MG63 (cell line): ENCODE measurements at places on chromosomes 11 and 22.
A peak's percentile ranks its signal among the peaks of the same experiment; 100 is the strongest.

- no peak for DNase-seq
Measured at GRCh38 chr11:5065027-5065426, 4.3 kb upstream of the OR52E1 start.

DNA sequence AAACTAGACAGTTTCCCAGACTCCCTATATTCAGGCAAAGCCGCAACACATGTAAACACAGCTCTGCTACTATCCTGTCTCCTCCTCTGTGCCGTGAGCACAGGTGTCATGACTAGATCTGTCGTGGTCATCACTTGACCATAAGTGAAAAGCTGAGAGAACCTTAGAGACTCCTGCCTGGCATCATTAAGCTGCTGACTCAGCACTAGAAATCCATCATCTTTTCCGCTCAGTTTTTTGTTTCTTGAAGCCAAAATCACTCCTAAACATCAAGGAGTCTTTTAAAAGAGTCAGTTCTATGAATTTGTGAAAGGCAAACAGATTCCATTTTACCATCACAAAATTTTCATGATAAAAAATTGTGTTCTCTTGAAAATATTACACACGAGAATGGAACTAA is 102.5 kb upstream of the TP53AIP1 start:
- no peak for DNase-seq

DNA sequence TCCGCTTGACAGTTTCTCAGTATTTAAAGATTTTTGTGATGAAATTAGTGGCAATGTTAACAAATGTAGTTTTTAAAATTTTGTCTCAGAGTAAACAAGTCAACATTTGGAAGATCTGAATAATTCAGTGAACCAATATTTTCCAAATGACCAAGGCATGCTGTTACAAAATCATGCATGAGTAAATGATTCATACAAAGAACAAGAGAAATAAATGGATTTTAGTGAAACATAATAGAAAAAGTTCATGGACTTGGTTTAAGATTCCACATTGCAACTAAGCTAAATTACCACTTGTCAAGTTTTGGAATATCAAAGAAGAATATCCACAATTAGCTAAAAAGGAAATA is 125.7 kb upstream of the SNX19 start:
- no peak for DNase-seq

DNA sequence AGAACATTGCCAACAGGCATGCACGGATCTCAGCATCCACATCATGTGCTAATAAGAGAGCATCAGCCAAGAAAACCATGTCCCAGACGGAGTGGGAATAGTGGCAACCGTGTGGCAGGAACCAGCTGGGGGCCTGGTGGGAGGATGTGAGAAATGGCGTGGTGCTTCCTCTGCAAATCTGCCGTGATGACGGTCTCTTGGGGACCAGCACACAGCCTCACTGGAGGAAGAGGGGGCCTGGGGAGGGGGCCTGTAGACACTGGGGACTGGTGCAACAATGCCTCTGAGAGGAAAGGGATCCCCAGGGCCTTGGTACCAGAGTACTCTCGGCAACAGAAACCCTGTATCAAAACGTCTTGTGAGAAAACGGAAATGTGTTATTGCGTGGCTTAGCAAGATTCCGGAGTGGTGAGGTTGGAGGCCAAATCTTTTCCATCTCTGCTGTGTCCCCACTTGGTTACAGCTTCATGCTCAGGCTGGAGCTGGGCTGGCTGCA is 154.3 kb upstream of the TBCEL start:
- no peak for DNase-seq

- DNase-seq = no peak
Measured at GRCh38 chr11:28900427-28900826, 792.2 kb downstream of the METTL15 start.

- DNase-seq = no peak
Measured at GRCh38 chr11:3104961-3105790, 48.0 kb upstream of the CARS1 start.

DNA sequence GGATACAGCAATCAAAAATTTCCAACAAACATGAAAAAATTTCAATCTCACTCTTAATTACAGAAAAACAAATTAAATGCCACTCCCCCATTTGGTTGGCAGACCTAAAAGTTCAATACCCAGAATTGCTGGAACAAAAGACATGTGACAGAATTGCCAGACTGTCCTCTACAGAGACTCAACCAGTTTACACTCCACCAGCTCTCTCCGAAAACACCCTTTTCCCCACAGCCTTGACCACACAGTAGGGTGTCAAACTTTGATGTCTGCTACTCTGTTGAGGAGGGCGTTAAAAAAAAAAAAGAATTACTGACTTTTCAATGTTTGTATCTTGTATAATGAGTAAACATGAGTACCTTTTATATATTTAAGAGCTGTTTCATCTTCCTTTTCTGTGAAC is 44.7 kb upstream of the YPEL1 start:
- no peak for DNase-seq

- DNase-seq = no peak
Measured at GRCh38 chr22:20646415-20646814, 127.5 kb upstream of the SERPIND1 start.

DNA sequence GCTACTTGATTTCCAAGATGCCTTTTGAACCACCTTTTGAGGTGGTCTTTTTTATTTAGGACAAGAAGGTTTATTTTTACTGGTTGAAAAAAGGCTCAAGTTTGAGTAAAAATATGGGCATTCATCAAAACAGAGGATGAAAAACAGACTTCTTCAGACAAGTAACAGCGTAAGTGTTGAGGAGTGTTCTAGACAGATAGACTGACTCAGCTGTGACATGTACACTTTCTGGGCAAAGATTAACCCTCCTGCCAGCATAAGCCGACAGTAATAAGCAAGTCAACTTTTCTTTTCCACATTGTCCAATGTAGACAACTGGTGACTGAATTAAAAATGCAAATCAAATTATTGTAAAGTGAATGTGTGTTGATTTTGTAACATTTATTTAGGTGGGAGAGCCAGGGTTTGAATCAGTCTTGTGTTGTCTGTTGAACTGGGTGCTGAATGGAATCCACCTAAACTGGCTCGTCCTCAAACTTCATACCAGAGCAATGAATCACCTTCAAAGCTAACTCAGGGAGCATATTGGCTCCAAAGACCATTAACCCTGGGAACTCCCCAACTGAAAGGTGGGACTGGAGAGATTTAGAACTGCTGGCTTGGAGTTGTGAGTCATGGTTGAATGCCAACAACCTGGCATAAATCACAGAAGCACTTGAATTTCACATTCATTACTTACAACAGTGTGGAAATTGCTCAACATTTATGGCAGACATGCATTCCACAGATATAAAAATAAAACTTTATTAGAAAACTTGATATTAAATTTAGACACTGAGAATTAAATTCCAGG is 377.0 kb downstream of the ETS1 start:
- peak; percentile 87 for DNase-seq

DNA sequence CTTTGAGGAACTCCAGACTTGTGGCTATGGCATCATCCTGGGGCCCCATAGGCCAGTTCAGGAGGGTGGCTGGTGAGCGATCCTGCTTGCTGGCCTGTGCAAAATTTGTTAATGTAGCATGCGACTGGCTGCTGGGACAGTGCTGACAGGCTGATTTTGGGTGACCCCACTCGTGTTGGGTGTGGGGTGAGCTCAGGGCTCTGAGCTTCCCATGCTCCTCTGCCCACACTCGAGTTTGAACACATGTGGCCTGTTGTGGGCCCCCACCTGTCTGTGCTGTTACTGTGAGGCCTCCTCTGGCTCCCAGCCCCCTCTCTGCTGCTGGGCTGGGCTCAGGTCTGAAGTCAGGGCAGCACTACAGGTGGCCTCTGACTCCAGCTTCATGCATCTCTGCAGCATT is 64.4 kb upstream of the MYEOV start:
- no peak for DNase-seq

DNA sequence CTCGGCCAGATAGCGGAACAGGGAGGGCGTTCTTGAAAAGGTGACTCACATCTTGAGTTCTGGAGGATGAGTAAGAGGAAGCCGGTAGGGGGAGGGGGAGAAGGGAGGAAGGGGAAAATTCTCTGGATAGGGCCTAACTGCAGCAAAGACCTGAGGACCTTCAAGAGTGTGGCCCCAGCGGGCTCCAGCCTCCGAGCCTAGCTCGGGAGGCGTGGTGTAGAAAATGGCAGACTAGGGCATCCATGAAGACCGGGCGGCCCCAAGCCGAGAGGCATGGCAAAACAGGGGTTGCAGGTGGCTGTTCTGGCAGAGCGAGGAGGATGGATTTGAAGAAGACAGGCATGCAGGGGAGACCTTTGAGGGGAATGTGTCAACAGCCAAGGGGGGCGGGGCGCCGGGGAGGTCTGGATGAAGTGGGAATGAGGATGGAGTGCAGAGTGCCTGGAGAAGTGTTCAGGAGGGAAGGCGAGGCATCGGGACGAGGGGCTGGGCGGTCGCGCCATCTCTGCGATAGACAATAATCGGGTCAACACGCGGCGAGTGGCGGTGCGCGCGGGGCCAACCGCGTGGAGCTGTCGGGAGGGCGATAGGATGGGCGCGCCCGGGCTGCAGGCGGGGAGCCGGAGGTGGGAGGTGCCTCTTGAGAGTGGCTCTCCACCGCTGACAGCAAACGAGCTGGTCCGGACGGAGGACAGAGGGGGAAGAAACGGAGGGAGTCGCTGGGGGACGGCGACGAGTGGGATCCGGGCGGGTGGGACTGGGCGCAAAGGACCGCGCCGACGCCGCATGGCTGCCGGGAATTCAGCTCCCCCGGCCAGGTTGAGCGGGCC is 40.0 kb upstream of the CREB3L1 start:
- DNase-seq = peak; percentile 79

GRCh38 chr11:19976281-19976941 is 183.9 kb downstream of the DBX1 start:
- no peak for DNase-seq

DNA sequence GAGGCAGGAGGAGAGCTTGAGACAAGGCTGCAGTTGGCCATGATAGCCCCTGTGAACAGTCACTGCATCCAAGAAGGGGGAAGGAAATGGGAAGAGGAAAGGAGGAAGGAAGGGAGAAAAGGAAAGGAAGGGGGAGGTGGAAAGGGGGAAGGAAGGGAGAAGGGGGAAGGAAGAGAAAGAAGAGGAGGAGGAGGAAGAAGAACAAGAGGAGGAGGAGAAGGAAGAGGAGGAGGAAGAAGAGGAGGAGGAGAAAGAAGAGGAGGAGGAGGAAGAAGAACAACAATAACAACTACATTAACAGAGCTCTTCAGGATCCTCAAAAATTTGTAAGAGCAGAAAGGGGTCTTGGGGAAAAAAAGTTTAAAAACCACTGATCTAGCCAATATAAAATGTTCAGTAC is 5.2 kb downstream of the RAB6A start:
- DNase-seq = no peak

DNA sequence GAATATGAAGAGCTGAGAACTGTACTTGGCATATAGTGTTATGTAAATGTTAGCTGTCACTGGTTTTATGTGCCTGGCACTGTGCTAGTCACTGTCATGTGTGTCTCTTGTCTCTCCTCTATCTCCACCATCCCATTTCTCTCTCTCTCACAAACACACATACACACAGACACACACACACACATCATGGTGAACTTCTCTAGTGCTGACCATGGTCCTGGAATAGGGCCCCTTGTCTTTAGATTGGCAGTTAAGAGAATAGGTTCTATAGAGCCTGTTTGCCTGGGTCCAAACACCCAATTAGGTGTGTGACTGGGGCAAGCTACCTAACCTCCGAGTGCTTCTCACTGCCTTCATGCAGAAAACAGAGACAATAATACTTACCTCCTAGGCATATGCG is 109.7 kb upstream of the NARS2 start:
- DNase-seq = no peak

GRCh38 chr11:86726118-86726753 is 53.8 kb upstream of the ME3 start:
- DNase-seq = no peak

GRCh38 chr11:98365190-98365589 is 655.6 kb upstream of the CNTN5 start:
- DNase-seq = no peak

DNA sequence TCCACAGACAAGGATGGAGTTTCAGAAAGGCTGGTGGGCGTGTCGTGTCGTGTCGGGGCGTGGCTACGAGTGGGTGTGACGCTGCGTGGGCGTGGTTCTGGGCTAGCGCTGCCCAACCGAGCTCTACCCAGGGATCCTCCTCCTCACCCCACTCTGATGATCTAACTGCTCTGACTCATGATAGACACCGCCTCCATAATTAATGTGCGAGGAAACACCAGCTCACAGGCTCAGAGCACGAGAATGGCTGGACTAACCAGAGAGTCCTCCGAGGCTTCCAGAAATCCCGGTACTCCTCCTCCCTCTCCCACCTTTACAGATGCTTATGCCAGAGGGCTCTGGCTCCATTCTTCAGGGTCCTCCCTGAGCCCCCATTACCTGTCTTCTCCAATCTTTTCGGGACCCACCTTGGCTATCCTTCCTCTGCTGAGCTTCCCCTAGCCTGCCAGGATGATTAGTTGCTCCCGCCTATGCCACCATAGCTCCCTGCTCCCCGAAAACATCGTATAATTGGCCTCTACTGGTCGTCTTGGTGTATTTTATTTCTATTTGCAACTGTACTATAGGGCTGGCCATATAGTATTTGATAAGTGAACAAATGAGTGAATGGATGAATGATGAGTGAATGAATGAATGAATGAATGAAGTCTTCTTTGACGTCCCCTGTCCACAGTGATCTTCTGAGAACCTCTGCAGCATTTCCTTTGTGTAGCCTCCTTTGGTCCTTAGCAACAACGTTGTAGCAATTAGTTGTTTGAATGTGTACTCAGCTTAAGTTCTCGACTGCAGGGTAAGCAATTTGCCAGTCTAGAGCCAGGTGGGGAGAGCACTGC is 21.7 kb downstream of the TMPRSS13 start:
- peak; percentile 86 for DNase-seq

DNA sequence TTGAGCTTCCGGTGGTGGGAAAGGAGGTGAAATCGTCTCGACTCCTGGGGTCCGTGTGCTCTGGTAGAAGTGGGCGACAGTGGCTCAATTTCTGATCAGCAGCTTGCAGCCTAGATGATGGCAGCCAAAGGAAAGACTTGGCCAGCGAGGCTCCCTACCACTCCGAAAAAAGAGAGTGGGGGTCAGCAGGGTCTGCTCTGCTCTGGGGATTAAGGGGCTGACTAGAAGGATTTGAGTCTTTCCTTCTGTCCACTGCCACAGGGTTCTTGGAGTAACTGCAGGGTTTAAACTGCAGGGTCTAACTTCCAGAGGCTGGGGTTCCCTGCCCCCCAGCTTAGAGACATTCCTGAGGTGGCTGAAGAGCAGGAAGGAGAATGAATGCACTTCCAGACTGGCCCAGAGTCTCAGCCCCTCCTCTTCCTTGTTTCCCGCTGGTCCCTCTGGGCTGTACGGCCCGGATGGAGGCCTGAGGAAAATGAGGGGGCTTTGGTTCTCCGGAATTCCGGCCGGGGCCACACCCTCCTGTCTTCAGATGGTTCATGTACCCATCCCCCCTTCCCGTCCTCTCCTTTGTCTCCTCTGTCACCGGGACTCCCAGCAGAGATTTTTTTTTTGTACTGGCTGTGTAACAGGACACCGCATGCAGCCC is 907 bp downstream of the SERPINH1 start:
- DNase-seq = peak; percentile 71

- DNase-seq = no peak
Measured at GRCh38 chr11:133983660-133984316, 27.0 kb upstream of the IGSF9B start.
